ENCODE measurements at places on chromosomes 3 and 15.

DNA sequence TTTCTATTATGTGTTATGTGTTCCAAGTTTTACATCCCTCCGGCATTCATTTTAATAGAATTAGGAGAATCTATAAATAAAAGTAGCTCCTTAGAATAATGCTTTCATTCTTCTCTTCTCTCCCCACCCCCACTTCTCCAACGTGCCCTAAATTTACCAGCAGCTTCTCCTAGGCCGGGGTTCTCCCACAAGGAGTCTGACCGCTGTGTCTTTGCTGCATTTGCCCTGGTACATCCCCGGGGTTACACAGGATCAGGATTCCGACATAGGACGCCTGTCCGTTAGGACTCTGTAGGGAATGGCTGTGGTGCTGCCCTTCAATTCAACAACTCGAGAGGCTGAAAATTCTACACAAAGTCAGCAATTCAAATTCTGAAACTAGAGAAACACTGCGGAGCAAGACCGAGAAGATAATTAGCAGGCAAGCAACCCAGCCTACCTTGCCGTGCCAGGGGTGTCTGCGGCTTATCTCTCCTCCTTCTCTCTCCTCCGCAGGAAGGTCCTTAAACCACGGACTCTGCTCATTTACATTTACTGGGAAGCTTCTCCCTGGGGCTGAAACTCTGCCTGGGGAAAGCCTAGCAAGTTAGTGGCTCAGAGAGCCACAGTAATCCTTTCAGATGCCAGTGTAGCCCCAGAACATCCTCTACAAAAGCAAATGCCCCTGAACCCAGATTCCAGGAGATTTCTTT, 18.8 kb downstream of the PCSK6 start:
- no peak for DNase-seq

DNA sequence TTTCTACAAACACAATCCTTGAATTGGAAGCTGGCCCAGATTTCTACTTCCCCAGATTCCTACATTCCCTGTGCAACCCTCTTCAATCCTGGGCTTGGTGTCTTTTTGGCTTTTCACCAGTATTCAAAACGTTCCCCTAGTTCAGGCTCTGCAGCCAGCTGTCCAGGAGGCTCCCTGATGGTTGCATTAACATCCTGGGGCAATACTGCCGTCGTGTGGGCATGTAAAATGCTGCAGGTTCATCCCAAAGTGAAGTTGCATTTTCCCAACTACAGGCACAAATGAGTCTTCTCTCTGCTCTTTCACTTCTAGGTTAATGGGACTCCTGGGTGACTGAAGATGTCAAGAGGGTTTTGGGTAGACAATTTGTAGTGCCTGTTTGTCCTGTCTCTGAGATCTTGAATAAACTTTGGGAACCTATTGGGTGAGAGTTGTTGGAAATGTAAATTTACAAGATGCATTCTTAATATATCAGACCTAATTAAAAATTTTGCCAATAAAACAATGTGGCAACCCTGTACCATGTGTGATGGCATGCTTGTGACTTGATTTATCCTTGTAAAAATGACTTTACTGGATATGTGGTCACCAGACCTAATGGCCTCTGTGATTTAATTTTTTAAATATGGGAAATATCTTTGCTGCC, 28.6 kb downstream of the SOX14 start:
- no peak for DNase-seq

DNA sequence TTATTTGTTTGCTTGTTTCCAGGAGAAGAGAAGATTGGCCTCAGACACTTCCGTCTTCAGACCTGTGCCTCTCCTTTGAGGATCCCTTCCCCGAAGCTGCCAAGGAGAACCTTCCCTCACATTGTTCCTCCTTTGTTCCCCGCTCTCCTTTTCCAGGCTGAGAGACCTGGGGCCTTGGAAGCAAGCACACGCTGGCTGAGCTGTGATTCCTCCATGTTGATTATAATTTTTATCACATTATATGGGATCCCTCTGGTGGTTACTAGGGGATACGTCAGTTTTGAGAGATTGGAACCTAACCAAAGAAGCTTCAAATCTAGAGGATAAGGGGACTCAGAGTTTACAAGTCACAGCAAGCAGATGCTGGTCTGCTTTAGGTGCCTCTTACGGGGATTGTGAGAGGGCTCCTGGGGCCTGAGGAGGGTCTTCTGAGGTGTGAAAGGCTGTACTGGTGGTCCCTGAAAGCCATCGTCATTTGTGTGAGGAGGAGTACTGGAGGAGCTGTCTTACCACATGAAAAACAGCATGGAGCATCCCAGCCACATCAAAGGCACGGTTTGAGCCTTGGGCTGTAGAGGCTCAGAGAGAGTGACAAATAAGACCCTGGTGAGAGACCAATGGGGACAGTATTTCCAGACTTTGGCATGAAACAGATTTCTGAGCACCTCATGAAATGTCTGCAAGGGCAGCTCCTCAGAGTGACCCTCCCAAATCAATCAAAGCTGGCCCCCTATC, 760.1 kb upstream of the CFAP20DC start:
- no peak for DNase-seq

DNA sequence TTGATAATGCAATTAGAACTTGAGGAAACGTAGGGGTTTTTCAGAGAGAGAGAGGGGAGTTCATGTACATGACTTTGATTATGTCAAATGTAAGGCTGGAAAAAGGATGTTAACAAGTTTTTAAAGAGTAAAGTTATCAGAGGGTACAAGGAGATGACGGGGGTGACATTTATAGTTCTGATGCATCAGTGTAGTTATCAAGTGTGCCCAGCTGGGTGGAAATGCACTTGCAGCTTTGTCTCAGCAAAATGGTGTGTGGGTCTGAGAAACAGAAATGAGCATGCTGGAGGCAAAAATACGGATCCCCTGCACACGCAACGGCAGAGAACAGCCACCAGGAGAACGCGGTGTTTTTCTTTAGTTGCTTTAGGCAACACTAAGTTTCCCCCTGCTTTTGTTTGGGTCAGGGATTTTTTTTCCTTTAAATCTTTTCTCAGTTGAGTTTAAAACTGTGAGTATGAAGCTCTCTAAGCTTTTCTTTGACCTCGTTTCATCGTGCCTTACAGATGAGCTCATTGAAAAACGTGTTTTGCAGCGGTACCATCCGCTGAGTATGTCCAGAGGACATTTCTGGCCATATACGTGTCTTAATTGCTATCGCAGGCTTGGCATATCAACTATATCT, 205.4 kb downstream of the PDZRN3 start:
- DNase-seq: no peak

GRCh38 chr3:158911586-158911985, 109.7 kb downstream of the MFSD1 start:
- DNase-seq: no peak

GRCh38 chr3:12751571-12751970, 7.5 kb downstream of the TMEM40 start:
- DNase-seq: no peak

DNA sequence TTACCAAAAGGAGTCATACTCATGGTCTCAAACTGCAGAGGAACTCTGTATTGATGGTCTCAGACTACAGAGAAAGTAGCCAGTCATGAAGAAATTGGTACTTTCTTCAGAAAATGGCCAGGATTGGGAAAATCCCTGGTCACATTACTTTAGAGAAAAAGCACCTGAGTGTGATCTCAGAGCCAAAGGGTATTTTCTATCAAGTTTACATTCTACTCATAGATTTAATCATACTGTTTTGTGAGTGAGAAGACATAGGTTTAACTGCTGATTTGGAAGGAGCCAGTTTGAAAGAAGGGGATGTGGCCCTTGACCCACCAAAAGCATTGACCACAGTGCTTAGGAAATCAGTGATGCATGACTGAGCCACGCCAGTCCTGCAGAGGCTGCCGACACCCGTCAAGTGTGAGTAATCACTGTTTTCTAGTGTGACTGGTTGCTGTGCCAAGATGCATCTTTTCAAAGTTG, 203.6 kb downstream of the AKAP13 start:
- no peak for DNase-seq

DNA sequence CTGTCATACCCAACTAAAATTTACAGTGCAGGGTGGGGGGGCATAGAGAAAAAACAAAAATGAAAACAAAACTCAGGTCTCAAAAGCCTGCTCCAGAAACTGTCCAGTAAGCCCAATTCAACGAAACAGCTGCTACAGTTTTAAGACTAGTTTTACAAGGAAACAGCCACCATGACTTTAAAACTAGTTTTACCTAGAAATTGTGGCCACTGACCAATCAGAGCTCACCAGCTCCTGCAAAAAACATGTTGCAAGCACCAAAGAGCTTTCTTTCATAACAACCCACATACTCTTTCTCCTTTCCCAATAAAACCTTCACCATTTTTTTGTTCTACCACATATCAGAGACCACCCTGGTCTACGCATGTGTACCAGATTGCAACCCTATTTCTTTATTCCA, 7.3 kb upstream of the CFAP91 start:
- DNase-seq: no peak

DNA sequence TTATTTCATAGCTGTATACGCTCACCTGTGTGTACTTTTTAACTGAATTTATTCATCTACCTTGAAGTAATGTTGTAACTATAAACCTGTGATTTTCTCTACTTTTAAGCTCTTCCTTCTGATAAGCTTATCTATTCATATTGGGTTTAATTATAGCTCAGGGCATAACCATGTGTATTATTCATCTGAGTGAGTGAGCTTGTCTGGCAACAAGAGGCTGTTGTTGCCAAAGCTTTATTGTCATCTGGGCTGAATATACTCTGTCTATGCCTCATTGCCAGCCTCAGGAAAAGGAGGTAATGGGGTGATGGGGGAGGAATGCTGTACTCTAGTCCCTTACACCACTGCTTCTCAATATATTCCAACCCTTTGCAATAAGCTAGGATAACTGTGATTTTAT, 292.4 kb downstream of the UBE2E2 start:
- no peak for DNase-seq

DNA sequence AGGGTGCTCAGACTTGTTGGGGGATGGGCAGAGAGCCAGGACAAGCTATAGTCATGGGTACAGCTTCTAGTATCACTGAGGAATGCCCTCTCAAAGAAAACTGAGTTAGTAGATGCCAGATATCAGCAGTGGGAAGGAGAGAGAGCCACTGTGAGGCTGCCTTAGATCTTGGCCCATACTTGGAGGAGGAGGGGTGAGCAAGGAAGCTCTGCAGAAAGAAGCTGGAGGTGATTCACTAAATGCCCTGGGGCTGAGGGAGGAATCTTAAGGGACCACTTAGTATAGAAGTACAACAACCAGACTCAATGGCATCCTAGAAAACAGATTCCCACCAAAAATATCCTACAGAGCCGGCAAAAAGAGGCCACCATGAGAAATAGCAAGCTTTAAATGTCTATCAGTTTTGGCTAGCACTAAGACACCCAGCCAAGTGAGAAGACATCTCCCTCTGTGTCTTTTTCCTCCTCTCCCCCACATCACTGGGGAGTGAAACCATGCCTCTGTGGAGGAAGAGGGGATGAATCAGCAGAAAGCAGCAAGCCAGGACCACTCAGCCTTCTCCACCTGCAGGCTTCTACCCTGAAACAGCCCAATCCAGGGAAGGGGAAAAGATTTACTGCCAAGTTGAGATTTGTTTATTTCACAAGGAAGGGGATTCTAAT, 282.5 kb upstream of the STT3B start:
- no peak for DNase-seq

GRCh38 chr3:27354588-27355203, 14.5 kb downstream of the NEK10 start:
- DNase-seq: no peak

- DNase-seq: peak; percentile 25
These were observed 51.1 kb upstream of the ARRDC4 start for GRCh38 chr15:97909291-97909891.

DNA sequence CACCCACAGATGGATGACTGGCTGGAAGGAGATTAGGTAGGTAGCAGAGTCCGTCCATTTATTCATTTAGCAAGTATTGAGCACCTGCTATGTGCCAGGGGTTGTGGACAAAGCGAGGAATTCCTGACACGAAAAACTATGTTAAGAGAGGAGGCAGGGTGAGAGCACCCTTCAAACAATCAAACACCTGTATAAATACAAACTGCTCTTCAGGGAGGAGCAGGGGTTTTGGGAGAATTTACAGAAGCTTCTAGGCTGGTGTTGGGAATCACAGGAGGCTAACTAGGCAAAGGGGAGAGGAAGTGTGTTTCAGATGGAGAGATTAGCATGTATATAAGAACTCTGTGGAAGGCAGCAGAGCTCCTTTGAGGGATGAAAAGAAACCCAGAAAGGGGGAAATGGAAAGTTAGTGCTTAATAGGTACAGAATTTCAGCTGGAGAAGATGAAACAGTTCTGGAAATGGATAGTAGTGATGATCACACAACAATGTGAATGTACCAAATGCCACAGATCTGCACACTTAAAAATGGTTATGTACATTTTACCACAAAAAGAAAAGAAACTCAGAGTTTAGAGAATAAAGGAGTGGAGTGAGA, 805 bp upstream of the SEC22C start:
- DNase-seq: no peak

GRCh38 chr15:96860741-96861140, 530.2 kb downstream of the NR2F2 start:
- DNase-seq: no peak

- DNase-seq: no peak
These were observed 898 bp downstream of the SMAD3 start for GRCh38 chr15:67066041-67066958.

GRCh38 chr3:188090620-188091309, 63.2 kb upstream of the LPP start:
- no peak for DNase-seq

DNA sequence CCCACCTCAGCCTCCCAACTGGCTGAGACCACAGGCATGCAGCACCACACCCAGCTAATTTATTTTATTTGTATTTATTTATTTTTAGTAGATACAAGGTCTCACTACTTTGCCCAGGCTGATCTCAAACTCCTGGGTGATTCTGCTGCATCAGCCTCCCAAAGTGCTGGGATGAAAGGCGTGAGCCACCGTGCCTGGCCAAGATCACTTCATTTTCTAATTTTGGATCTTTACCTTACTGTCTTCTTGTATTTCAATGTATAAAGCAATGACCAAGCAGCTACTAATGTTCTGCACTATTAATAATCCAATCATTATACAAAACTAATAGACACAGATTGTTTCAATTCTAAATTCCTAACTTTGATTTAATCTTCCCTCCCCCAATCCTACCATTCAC, 56.2 kb downstream of the LRRFIP2 start:
- DNase-seq: no peak

GRCh38 chr3:36993326-36994283, at the start of gene MLH1:
MLH1 (plus strand) TSS chr3:36993518; CDS start chr3:36993548, 30 bp downstream.
- DNase-seq: no peak

- DNase-seq: no peak
These were observed 74.0 kb downstream of the DHX36 start for GRCh38 chr3:154250291-154250690.

DNA sequence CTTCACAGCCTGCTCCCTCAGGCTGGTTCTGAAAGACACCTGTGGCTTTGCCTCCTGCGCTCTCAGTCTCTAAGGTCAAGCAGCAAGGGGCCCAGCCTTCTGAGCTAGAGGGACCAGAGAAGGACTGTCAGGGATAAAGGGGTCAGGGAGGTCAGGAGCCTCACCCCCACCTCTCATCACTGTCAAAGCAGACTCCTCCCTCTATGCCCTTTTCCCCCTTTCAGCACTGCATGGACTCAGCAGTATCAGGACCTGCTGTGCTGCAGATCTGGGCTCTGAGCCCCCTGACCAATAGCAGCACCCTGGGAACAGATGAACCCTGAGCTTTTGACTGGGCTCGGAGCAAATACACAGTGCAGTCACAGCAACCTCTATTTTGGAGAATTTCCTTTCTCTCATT, 3.2 kb upstream of the BMF start:
- DNase-seq: no peak
